Cerebellum (tissue), 4 donors: ENCODE measurements at places on chromosomes 4 and X.

DNA sequence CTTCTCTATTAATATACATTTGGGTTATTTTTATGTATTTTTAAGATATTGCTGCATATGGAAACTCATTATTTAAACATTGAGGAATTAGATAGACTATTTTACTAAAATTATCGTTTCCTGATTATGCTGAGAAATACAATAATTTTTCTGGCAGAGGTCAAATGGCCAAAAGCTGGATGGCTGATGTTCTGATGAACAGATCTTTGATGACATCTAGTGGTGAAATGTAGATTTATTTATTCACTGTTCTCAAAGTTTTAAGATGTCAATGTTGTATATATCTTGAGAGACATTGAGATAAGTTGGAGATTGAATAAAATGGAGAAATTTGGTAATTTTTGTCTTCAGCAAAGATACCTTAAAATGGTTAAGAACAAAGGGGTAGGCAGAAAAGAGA lies 96.2 kb downstream of the UGT8 start:
- peak; percentile 22 for DNase-seq

DNA sequence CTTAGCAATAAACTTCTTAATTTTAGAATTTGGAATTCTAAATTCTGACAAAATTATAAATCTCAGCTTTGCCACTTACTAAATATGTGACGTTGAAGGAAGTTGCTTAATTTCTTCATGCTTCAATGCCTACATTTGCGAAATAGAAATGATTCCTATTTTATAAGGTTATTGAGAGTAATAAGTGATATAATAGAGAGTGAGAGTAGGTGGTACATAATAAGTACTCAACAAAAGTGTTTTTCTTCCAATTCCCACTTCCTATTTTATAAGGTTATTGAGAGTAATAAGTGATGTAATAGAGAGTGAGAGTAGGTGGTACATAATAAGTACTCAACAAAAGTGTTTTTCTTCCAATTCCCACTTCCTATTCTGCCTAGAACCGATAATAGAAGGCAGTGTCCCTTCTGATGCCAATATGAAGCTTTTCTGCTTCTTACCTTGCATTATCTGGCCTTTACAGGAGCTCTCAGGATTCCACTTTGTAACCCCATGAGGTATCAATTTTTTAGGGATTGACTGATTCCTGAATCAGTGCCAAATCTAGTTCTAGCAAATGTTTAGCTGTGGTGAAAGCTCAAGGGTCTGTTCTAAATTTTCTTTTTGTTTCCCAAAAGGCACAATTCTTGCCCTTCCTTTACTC lies 31.4 kb downstream of the VSIG4 start:
- no peak for DNase-seq

GRCh38 chr4:110681381-110681780 lies 58.5 kb upstream of the PITX2 start:
- DNase-seq, result no peak

- DNase-seq, result peak; percentile 15
Observed at GRCh38 chr4:41505161-41505661, 32.7 kb upstream of the LIMCH1 start.
